ENCODE measurements at places on chromosomes 2 and 18.

- no peak for DNase-seq
Observed at GRCh38 chr2:144331674-144332355, 188.1 kb downstream of the ZEB2 start.

DNA sequence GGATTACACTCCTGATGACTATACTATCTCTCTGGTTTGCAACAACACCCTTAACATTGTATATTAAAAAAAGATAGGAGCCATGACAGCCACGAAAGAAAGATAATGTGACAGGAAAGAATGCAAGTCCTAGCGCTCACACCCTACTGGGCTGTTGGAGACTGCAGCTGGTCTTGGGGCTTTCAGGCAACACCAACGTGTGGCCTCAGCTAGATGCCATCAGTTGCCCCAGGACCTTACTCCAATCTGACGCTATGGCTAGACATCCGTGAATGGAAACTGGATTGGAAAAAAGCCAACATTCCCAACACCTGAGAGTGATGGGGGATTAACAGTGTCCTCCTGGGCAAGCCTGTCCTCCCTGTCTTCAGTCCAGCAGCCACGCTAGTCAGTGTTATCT, 357.4 kb upstream of the GULP1 start:
- no peak for DNase-seq

GRCh38 chr2:179298666-179299065, 34.0 kb upstream of the SESTD1 start:
- no peak for DNase-seq

GRCh38 chr2:44191739-44192138, 23.1 kb downstream of the PPM1B start:
- no peak for DNase-seq

- no peak for DNase-seq
Observed at GRCh38 chr2:83471655-83472054, 987.4 kb downstream of the SUCLG1 start.

DNA sequence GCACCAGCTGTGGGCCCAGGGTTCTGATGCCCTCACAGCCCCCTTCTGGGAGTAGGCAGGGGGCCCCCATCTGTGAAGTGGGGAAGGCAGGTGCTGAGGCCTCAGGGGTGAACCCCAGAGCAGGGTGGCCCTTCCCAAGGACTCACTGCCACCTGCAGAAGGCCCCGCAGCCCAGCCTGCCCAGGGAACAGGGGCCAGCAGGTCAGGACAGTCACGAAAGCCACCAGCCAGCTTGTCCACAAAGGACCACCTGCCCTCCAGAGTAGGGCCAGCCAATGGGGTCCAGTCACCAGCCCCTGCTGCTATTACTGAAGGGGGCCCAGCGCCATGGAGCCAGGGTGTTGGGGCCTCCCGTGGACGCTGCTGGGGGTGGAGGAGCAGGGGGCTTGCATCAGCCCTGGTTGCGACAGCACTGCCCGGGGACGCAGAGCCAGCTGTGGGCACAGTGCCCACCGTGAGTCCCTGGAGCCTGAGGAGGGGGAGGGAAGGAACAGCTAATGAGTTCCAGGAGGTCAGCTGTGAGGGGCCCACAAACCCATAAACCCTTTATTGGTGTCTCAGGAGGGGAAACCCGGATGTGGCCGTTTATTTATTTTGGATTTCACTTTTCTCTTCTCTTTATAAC, 11.5 kb upstream of the SNED1 start:
- DNase-seq: no peak

- DNase-seq: no peak
Observed at GRCh38 chr18:2494921-2495320, 76.4 kb downstream of the METTL4 start.

- no peak for DNase-seq
Observed at GRCh38 chr2:43605851-43606250, 10.0 kb upstream of the THADA start.

GRCh38 chr18:68940754-68941153, 142.9 kb downstream of the CCDC102B start:
- no peak for DNase-seq

GRCh38 chr2:236607471-236608187, 38.0 kb downstream of the ACKR3 start:
- DNase-seq: no peak

DNA sequence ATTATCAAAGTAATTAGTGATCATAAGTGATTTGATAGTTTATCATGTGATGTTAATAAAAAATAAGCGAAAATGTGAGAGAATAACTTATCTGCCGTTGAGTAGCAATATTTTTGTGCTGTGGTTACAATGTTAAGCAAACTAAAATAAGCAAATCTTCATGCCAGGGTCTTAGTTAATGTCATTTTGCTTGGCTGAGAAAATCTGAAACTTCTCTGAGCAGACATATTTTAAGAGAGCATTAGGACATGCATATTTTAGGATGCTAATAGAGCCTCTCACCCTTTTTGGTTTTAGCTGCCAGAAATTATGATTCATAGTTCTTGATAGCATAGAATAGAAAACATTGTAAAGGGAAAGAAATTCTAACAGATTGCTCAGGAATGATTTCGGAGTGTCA, 233.5 kb upstream of the ZEB2 start:
- DNase-seq: no peak

- DNase-seq: peak; percentile 41
Observed at GRCh38 chr2:143132355-143132754, 3.1 kb downstream of the ARHGAP15 start.

DNA sequence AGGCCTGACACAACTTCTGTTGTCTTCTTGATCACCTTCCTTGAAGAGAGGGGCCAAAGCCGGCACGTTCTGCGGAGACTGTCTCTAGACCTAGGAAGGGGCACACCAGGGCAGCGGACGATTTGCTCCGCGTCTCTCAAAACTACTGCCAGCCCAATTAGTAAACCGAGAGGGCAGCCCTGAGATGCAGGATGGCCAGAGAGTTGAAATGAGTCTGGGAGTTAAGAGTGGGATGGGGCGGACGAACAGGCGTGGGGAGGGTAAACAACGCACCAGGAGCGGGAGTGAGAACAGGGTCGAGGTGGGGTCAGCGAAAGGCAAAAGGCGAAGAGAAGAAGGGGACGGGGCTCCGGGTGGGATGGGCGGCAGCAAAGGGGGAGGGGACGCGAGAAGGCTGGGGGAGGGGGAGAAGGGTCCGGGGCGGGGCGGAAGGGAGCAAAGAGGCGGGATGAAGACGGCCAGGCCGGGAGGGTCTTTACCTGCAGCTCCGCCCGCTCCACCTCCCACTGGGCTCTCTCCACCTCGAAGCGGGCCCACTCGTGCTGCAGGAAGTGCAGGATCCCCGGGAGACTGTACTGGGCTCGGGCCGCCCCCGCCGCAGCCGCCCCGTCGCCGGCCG, 476 bp downstream of the STRN start:
- peak; percentile 47 for DNase-seq
